ENCODE measurements at places on chromosomes 5 and 9.

- no peak for DNase-seq
Observed at GRCh38 chr5:116225281-116225922, 140.6 kb downstream of the COMMD10 start.

GRCh38 chr9:95045751-95046150, 271.8 kb downstream of the FANCC start:
- DNase-seq, result no peak

- DNase-seq, result no peak
Observed at GRCh38 chr9:127500862-127501261, 49.6 kb downstream of the LRSAM1 start.

DNA sequence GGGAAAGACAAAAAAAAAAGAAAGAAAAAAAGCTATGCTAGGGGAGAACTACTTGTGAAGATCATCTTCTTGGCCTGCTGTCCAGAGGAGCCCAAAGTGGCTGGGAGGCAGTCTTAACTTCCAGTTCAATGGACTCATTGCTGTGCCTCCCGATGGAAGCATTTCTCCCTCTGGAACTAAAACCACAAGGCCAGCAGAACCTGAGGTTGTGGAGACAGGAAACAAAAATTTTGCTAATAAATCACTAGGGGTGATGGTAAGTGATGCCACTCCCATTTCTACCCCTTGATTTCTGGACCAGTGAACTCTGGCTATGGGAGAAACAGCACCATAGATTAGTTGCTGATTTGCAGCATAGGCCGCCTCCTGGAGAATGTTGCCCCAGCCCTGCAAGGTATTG, 123.4 kb upstream of the NFIL3 start:
- no peak for DNase-seq

DNA sequence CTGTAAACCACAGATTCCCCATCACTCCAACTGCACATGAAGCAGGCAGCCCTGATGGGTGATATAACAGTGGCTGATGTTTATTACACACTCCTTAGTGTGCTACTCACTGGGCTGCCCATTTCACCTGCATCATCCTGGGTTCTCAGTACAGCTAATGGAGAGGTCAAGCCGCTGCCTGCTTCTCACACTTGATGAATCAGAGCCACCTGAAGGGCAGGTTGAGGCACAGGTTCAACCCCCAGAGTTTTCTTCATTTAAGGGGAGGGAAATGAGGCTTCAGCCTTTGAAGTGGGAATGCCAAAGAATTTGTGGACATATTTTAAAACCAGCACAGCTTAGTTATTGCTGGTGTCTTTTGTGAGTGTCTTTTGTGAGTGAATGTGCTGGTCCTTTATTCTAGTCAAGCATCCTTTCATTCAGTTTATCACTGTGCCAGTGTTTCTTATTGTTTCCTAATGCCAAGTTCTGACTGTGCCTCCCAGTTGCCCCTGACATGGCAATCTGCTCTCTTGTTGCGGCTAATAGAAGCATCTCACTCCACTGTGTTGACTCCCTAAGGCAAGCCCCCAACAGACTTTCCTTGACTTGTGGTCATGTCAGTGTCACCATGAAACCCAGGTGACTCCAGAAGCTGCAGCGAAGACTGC, 109.2 kb downstream of the FBXL7 start:
- no peak for DNase-seq

- DNase-seq, result no peak
Observed at GRCh38 chr5:10109299-10109698, 140.4 kb downstream of the ATPSCKMT start.

GRCh38 chr5:124061663-124062062, 549.7 kb downstream of the CSNK1G3 start:
- no peak for DNase-seq

- no peak for DNase-seq
Observed at GRCh38 chr9:81497091-81497490, 192.3 kb downstream of the TLE1 start.

DNA sequence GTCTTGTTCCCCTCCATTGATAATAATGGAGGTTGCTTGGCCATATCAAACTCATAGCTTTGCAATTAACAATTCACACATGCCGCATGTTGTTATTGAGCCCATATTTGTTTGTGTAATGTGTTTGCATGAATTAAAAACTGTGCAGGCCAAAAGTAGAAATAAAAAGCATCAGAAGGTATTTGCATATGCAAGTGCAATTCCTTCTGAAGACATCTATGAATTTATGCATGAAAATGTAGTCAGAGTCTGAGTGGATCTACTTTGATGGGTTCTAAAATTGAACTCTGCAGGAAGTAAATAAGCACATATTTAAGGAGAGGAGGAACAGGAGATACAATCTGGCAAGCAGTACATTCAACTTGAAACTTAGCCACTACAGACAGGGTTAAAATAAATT, 1004.6 kb upstream of the WWC1 start:
- DNase-seq, result no peak

DNA sequence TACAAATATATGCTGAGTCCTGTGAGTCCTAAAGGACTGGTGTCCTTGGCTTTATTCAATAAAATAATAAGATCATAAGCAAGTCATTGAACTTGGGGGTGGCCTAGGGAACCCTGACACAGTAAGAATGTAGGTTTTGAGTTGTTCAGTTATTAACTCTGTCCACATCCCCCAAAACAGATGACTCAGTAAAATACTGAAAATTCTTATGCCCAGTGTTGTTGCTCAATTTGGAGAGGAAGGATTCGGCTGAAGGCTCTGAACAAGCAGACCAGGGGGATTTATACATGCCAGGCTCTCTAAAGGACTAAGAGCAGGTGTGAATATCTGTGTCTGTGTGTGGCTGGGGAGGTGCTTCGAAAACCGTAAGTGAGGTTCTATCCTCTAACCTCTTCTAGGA, 173.7 kb downstream of the RMI1 start:
- no peak for DNase-seq

DNA sequence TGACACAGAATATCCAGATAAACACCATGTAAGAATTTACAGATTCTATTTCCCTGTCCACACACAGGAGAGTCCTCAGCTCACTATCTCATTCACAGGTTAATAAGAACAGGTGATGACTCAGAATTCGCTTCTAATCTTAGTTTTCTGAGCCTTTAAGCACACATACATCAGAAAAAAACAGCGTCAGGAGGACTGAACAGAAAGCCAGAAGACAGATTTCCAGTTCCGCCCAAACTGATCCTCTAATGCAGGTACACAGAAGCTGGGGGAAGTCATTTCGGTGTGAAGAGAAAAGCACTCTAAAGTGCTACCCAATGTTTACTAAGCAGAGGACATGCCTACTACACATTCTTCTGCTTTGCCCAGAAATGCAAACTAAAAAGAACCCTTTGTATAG, 1.6 kb downstream of the CEMIP2 start:
- no peak for DNase-seq

DNA sequence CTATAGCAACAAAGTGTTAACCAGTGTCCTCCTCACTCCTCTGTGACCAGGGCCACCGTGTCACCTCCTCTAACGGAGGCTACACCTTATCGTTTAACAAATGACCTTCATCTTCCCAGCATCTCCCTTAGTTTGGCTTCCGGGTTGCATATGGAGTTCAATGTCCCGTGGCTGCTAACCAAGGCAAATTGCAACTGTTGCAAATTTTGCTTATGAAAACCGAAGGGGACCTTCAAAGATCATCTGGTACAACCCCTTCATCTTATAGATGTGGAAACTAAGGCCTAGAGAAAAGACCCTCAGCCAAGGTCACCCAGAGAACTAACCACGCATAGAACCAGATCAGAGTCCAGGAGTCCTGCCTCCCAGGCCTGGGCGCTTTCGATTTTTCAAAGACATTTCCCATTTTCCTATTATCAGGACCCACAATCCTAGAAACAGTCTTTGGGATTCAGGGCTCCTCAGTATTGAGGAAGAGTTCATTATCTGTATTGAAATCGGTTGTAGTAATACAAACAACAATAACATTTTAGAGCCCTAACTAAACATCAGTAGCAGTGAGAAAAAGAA, 1.4 kb downstream of the PRELID2 start:
- no peak for DNase-seq

- DNase-seq, result no peak
Observed at GRCh38 chr5:144742361-144742760, 571.7 kb downstream of the KCTD16 start.

GRCh38 chr9:111360881-111361280, 30.9 kb upstream of the OR2K2 start:
- no peak for DNase-seq

GRCh38 chr9:29575219-29575618, 2001.9 kb upstream of the C9orf72 start:
- DNase-seq, result no peak

DNA sequence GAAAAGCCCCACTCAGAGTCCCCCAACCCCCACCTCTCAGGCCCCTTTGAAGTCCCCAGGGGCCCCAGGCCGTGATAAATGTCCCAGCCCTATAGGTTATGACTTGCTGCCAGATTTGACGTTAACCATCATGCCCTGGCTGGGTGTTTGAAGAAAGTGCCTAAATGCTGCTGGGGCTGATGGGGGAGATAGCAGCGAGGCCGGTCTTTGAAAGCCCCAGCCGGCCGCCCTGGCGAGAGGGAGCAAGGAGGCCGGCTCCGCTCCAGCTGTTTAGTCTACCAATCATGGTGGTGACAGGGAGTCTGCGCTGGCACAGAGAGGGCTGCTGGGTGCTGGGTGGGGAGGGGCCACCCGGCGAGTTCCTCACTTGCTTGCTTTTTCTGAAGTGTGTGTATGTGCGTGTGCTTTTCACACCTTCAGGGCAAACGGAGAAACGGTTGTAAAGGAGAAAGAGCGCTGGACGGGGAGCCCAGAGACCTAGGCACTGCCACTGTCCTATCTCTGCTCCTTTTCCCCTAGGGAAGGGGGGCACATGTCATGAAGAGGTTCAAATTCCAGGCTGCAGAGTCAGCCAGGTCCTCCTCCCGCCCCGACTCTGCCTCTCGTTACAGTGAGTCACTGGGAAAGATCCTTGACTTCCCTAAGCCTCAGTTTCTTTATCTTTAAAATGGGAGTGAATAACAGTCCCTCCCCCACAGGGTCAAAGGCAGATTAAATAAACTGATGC, 126.1 kb upstream of the HAND1 start:
- DNase-seq, result no peak

DNA sequence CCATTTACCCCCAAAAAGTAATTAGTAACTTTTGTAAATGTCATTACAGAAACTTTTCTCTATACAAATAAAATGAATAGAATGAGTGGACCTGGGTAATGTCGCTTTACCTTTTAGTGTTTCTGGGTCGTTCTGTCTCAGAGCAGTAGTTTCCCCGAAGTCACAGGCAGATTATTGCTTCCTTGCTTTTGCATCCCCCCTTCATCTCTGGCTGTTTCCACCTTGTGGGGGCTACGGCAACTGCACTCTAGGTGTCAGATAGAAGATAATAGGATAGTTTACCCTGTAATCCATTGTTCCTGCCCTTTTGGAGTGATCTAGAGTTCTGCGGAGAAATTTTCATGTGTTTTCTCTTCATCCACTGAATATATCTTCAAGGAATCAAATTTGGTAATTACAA, 68.7 kb downstream of the PRR16 start:
- DNase-seq, result no peak

DNA sequence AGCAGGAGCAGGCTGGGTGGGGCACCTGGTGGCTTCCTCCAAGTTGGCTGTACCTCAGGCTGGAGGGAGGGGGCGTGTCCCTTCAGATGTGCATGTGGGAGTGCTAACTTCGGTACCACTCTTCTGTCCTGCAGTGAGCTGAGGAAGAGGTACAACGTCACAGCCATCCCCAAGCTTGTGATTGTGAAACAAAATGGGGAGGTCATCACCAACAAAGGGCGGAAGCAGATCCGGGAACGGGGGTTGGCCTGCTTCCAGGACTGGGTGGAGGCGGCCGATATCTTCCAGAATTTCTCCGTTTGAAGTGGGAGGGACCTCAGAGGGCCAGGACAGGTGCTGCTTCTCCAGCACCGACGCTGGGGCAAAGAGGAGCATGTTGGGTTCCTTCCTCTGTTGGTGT, 9.3 kb downstream of the NXNL2 start:
- DNase-seq, result no peak

GRCh38 chr5:103829585-103829984, 267.0 kb upstream of the NUDT12 start:
- DNase-seq, result no peak

DNA sequence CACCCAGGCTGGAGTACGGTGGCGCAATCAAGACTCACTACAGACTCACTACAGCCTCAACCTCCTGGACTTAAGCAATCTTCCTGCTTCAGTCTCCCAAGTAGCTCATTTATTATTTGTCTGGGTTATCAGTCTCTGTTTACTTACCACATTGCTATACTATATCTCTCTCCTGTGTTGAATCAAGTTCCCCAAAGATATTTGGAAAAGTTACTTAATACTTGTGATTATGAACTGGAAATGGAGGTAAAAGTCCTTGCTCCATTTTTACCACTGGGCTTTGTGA, 55.6 kb downstream of the ANGPTL2 start:
- no peak for DNase-seq

GRCh38 chr5:59416451-59416850, 477.1 kb downstream of the PDE4D start:
- DNase-seq, result no peak

GRCh38 chr5:134508521-134509195, 16.8 kb upstream of the JADE2 start:
- DNase-seq, result no peak

GRCh38 chr5:78829811-78830527, 155.1 kb downstream of the ARSB start:
- DNase-seq, result no peak

GRCh38 chr5:1090538-1090937, 21.3 kb downstream of the SLC12A7 start:
- DNase-seq, result no peak

DNA sequence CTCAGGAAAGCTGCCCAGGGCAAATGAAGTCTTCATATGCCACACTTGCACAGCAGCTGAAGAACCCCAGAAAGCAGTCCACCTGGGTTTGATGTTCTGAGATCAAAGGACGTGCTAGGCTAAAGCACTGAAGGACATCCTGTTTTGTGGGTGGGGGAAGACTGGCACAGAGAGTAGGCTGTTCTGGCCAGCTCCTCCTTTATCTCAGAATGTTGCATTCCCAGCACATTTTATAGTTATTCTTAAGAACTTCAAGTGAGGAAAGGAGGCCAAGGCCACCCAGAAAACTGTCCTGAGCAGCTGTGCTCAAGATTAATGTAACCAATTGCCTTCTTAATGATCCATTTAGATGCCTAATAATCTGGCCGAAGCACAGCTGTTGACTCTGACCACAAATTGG, 10.9 kb downstream of the SHOC1 start:
- no peak for DNase-seq

- DNase-seq, result no peak
Observed at GRCh38 chr9:137116027-137116507, 1.5 kb upstream of the DPP7 start.

GRCh38 chr9:134331186-134332025, 5.2 kb downstream of the RXRA start:
- no peak for DNase-seq
